ENCODE measurements at places on chromosomes 12 and 14.
A peak's percentile ranks its signal among the peaks of the same experiment; 100 is the strongest.

- no peak for DNase-seq
These were observed at the start of gene DHH for GRCh38 chr12:49094160-49094974. DHH (minus strand) TSS chr12:49094801; CDS start chr12:49094512, 289 bp downstream.

DNA sequence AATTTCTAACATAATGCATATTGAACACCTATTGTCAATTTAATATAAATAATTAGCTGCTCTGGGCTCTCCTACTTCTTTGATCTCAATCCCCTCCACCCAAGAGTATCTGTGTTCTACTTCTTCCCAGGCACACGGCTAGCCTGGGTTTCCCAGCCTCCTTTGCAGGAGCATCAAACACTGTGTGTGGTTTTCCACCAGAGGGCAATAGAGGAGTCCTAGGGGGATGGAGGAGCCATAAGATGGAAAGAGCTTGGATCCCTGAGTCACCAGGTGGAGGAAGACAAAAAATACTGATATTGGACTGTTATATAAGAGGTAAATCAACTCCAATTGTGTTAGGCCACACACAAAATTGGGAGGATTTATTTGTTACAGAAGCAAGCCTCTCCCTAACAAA, 333.7 kb downstream of the GLT1D1 start:
- no peak for DNase-seq

GRCh38 chr12:130827432-130827831, 11.6 kb downstream of the STX2 start:
- no peak for DNase-seq

- no peak for DNase-seq
These were observed 25.2 kb downstream of the G2E3 start for GRCh38 chr14:30584058-30584630.

DNA sequence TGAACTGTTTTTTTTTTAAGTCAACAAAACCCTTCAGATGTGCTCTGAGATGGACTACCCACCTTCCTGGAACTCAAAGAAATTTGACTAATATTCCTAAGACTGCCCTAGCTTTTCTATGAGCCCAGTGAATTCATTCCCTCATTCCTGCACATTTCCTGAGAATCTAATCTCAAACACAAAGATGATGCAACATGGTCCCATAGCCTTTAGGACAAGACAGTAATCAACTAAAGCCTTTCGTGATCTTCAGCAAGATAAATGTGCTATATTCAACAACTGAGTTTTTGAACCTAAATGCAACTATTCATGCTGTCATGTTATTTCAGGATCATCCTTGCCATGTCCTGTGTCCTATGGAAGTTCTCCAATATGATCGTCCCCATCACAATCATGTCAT, 5.0 kb downstream of the SETD3 start:
- no peak for DNase-seq

DNA sequence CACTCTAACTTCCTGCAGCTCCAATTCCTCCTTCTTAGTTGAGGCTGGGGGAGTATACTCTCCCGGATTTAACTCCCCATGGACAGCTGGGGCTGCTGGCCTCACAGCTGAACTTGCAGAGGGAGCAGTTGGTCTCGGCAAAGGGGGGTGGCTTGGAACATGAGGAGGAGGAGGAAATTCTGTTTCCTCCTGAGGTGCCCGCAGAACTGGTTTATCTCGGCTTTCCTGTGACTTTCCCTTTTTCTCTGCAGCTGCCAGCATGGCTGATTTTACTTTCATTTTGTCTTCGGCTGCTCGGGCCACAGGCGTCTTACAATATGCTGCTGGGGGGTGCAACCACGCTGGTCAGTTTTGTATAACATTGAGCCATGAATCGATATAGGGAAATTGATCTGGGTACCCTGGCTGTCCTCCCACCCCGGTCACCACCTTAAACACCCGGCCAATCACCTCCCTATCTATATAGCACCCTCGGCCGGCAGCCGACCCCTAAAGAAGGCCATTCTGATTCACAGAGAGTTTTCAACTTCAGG, 1317.6 kb downstream of the TMEM121 start:
- peak; percentile 38 for DNase-seq

DNA sequence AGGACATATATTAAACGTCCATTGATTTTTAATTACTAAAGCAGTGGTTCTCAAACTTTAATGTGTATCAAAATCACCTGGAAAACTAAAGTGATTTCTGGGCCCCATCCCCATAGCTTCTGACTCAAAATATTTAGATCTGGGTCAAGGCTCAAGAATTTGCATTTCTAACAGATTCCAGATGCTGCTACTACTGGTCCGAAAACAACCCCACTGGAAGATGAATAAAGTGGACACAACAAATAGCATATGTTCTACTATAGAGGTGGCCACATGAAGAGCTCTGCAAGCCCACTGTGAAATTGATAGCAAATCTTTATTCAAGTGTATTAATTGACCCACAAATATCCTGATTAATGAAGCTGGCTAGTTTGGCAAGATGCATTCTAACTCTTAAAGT, 69.4 kb downstream of the SPATA7 start:
- no peak for DNase-seq

GRCh38 chr12:76690921-76691700, 72.8 kb upstream of the ZDHHC17 start:
- DNase-seq = no peak

- no peak for DNase-seq
These were observed 34.7 kb upstream of the AMIGO2 start for GRCh38 chr12:47114481-47114892.

- DNase-seq = no peak
These were observed 472.5 kb downstream of the ADAMTS20 start for GRCh38 chr12:43079476-43079875.

- no peak for DNase-seq
These were observed 43.0 kb upstream of the BTG1 start for GRCh38 chr12:92188517-92189188.

DNA sequence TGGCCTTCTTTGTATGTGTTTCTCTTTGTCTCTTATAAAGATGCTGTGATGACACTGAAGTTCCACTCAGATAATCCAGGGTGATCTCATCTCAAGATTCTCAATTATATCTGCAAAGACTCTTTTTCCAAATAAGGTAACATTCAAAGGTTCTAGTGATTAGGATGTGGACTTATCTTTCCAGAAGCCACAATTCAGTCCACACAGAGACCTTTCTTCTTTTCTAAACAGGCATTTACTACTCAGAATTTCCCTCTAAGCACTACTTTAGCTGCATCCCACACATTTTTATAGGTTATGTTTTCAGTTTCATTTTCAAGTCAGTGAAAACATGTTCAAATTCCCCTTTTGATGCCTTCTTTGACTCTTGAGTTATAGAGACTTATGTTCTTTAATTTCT, 9.0 kb upstream of the NKX2-1 start:
- DNase-seq = no peak

GRCh38 chr12:18888047-18888446, 150.1 kb downstream of the CAPZA3 start:
- no peak for DNase-seq

- DNase-seq = no peak
These were observed 3.3 kb downstream of the IL26 start for GRCh38 chr12:68222326-68222725.

DNA sequence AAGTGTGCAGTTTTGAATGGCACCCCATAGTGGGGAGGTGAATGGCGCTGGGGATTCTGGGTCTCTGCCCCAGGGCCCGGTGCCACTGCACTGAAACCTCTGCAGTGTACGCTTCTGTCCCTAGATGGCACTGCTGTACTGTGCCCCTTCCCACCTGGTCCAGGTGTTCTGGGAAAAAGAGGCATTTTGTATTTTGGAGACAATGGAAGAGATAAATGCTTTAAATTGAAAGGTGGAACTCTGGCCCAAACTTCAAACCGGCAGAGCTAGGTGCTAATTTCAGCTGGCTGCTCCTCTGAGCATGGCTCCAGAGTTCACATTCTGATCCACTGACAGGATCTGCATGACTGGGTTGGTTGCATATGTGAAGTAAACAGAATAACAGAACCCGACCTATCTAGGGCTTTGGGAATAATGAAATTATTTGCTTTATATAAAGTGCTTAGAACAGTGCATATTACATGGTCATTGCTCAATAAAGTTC, 52.2 kb downstream of the KRT80 start:
- DNase-seq = peak; percentile 42

GRCh38 chr12:123801573-123802178, 39.6 kb downstream of the DNAH10 start:
- no peak for DNase-seq

DNA sequence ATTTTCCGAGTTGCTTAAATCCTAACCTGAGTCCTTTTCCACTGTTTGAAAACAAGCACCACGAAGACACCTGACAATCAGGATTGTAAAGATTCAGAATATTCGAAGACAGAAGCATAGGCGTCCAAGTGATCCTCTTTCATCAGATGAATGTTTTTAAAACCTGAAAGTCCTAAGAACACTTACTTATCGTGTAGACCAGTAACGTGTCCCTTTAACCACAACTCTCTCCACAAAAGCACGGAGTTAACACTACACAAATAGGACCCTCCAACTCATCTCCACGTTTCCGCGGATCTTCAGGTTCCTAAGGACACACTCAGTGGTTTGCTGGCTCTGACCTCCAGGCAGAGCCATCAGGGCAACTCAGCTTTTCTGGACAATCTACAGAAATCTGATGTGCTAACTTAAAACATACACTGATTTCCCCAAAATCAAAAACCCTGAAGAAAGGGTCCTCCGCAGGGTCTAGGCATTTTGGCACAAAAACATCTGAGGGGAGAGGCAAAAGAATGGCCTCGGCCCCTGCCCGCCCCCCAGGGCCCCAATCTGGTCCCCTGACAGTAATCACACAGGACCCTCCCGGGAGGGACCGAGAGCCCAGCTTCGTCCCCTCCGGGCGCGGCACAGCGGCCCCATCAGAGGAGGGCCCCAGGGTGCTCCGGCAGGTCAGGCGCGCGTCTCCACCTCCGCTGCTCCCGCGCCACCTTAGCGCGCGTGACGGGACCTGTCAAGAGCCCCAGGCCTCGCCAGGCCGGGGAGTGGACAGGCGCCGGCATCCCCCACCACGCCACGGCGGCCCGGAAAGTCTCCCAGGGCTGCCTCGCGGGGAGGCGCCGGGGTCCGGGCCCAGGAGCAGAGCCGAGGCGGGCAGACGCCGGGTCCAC, 925 bp downstream of the DICER1 start:
- DNase-seq = peak; percentile 7

GRCh38 chr12:59619461-59620240, 23.8 kb downstream of the SLC16A7 start:
- DNase-seq = no peak
